Amygdala (tissue), 56 donors: ENCODE measurements at places on chromosomes 16 and 17.

GRCh38 chr17:37079065-37079708 lies 130.4 kb downstream of the AATF start:
- DNase-seq = no peak

DNA sequence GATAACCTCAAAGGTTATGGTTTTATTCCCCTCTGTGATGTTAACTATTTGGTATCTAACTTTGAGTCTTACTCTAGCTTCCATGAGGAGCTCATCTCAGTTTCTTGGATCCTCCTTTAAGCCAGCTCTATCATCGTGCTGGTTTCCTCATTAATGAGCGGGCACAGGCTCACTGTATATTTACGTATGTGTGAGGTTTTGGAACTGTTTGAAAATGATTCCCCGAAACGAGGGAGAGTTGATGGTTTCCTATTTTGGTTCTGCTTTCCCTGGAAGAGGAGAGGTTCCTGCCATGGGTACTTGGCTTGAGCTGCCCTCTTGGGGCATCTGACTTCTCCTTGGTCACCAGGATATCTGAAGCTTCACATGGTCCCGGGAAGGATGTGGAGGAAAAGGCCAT lies 32.7 kb upstream of the PIK3R6 start:
- no peak for DNase-seq

DNA sequence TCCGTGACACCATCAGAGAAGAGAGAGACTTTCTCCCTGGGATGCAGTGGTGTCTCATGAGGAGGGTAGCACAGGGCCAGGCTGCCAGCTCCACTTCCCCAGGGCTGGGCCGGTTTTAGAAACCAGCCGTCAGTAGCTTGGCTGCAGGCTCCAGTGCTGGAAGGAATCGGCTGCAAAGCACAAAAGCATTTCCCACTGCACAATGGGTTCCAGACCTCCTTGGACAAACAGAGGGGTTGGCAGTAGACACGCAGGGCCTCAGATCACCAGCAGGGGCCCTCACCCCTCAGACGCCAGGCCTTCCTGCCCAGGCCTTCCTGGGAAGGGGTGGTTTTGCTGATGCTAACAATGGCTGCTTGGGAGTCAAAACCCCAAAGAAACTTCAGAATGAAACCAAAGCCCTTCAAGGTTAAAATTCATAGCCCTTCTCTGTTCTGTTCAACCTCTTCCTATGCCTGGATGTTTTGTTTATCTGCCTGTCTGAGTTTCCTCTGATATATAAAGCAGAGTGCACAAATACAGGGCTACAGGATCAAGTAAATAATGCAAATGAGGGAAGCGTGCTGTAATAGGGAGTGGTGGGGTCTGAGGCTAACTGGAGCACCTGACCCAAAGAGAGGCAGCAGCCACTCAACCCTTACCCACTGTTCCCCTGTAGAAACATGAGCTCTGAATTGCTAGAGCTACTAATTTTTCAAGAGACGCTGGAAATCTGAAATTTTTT lies 26.2 kb downstream of the TEKT5 start:
- peak; percentile 13 for DNase-seq

- no peak for DNase-seq
These were observed 7.7 kb upstream of the ARL5C start for GRCh38 chr17:39173526-39174274.

DNA sequence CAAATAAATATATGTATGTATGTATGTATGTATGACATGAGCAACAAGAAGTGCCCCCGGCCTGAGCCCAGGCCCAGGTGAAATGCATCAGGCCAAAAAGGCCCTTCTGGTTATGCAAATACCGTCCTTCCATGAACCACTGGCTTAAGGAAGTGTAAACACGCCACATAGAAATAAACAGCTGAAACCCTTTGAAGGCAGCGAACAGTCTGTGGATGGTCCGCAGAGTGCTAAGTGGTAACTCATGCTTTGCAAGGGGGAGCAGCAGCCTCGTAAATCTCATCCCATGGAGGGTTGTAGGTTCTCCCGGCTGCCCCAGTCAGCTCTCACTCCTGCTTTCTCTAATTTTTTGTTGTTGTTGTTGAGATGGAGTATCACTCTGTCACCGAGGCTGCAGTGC lies 36.7 kb downstream of the COTL1 start:
- DNase-seq = no peak

GRCh38 chr17:66340720-66341119 lies 38.3 kb downstream of the PRKCA start:
- DNase-seq = no peak

- peak; percentile 89 for DNase-seq
These were observed 1.8 kb upstream of the ZNF500 start for GRCh38 chr16:4768549-4769305.

GRCh38 chr17:36464765-36465088 lies 21.8 kb upstream of the ZNHIT3 start:
- no peak for DNase-seq

- DNase-seq = no peak
These were observed 2.1 kb downstream of the KRT10 start for GRCh38 chr17:40820228-40820838.

GRCh38 chr17:78559749-78560368 lies 17.3 kb downstream of the DNAH17 start:
- DNase-seq = no peak

DNA sequence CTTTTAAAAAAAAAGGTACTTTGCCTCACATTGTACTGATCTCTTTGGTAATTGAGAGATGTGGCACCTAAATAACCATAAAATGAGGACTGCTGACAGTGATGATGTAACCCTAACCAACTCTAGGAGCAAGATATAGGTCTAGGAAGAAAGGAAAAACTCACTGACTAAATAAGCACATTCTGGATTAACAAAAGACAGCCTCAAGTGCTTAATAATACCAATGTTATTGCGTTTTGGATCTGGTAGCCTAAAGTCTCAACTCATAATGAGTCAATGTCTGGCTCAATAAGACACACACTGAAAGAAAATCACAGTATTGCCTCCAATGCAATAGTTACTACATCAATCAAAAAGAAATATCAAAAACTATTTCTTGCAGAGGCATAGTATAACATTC lies 3.0 kb downstream of the ERN1 start:
- no peak for DNase-seq

GRCh38 chr17:18191967-18192366 lies 8.3 kb downstream of the ALKBH5 start:
- no peak for DNase-seq

DNA sequence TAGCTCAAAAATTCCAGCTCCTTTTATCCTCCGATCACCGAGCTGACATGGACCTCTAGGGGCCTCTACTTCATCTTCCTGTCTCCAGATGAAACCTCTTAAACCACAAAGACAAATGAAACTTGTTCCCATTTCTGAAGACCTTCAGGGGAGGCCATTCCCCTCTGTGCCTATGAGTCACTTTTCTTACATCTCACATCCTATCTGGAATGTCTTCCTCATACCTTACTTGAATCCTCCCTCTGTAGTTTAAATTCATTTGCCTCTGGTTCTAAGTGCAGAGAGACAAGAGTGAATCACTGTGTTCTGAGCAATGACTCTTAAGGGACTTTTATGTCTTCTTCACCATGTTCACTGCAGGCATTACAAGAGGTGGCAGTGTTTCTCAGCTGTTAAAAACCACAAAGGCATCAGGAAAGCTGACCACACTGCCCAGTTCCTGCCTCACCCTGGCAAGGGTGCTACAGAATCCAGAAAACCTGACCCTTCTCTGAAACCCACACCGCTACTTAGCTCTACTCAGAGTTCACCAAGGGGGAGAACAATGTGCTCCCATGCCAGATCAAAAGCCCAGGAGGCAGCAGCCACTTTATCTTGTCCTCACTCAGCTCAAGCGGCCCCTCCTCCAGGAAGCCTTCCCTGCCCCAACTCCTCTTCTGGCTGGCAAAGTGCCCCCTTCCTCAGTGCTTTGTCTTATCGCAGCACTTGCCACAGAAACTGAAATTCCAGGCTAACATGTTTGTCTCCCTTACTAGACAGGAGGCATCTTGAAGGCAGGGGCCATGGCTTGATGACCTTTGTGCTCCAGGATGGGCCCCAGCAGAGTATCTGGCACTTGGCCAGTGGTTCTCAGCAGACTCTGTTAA lies 6.4 kb downstream of the CUEDC1 start:
- no peak for DNase-seq

DNA sequence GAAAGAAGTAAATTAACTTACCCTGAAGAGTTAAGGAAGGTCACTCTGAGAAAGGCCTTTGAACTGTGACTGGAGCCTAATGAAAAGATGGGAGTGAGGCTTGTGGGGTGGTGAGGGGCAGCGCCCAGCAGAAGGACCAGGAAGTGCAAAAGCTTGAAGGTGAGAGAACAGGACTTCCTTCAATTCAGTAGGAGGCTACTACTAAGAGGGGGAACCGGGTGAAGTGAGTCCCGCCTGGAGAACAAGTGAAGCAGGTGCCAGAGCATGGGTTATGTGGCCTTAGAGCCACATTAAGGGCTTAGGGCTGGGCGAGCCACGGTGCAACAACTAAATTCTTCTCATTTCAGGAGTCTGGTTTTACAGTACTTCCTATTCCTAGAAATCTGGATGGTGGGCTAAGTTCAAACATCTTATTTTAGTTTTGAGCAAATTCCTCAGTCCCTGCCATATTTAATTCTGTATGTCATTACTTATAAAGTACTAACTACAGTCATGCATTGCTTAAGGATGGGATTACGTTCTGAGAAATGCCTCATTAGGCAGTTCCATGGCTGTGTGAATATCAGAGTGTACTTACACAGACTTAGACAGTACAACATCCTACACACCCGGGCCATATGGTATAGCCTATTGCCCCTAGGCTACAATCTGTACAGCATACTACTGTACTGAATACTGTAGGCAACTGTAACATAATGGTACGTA lies 5.1 kb downstream of the CFAP20 start:
- DNase-seq = no peak

- no peak for DNase-seq
These were observed 63.3 kb upstream of the KCNJ16 start for GRCh38 chr17:70011750-70012149.

- no peak for DNase-seq
These were observed 12.0 kb downstream of the PGS1 start for GRCh38 chr17:78390241-78391050.

GRCh38 chr17:60107526-60108257 lies 29.0 kb upstream of the HEATR6 start:
- no peak for DNase-seq

DNA sequence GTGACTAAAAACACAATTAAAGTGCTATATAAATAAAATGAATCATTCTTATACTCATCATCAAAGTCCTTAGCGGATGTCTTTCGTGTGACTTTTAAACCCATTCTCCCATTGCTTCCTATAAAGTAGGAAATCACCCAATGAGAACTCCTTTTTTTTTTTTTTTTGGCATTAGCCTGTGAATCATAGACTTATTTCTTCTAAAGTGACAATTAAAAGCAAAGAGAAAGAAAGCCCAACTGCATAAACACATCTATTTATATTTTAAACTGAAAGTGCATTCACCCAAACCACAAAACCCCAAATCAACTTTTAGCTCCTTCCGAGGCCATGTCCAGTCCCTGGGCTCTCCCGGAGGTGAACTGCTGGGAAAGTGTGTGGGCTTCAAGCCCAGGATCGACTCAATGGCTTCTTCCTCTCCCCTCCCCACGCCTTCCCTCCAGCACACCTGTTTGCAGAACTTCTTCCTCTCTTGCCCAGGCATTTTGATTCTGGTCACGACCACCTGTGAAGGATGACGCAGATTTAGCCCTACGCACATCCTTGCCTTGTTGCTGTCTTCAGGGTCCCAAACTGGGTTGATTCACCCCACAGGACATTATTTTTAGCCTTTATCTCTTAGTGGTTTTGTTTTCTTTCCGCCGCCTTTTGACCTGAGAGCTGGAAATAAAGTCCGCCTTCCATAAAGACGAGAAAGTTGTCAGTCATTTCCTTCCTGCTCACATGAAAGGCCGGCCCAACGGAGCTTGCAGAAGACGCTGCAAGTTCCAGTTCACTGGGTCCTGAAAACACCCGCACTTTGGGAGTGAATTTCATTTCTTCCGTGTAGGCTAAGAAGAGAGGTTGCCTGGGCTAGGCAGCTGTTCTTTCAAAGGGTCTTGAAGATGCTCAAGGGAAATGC lies 166.8 kb downstream of the MAP2K6 start:
- DNase-seq = no peak

- DNase-seq = no peak
These were observed 61.8 kb downstream of the ARSG start for GRCh38 chr17:68353111-68353521.

- no peak for DNase-seq
These were observed 19.9 kb upstream of the MRPS23 start for GRCh38 chr17:57869617-57870282.

DNA sequence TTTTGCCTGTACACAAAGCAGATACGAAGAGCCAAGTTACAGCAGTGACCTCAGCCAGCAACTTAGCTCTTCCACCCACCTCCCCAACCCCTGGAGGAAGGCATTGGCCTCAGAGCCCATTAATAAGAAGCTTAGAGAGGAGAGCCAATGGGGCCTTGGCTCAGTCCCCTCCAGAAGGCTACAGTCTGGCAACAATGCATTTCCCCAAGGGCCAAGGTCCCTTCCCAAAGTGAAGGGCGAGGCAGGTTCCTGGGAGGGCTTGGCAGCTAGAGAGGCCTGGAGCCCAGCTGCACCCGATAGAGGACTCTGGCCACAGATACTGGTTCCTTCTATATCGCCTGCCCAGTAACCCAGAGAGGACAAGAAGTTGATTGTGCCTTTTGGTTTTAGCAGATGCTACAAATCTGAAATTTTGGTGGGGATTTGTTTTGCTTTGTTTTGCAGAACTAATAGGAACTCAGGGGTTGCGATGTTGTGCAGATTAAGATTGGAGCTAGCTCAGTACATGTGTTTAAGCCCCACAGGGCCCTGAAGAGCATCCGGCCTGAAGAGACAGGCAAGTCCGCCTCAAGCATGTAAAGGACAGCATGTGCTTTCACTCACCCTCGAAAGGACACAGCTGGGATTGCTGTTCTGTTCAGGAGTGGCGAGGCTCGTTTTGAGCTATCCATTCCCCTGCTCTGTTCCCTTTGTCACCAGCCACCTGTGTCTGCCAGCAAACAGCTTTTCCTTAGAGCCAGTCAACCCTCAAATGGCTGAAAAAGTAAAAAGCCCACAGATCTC lies 12.0 kb upstream of the PNPO start:
- DNase-seq = no peak

DNA sequence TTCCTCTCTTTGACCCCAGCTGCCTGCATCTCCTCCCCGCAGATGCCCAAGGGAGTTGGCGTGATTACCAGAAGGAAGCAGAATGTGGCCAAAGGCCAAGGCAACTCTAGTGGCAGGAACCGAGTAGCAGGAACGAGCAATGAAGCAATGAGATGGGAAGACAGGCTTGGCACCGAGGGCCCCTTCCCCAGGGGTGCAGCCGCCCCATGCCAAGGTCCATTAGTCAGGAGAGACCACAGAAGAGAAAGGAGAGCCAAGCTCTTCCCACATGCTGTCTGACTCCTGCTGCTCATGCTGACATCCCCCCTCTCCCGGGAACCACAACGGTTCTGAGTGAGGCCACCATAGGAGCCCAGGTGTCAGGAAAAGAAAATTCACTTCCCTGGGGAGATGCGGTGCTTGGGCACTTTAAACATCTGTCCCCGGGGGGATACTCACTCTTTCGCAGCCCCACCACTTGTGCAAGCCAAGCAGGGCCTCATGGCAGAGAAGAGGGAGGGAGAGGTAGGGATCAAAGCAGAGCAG lies 67.4 kb downstream of the MYO18A start:
- no peak for DNase-seq

GRCh38 chr17:2393174-2393953 lies 7.5 kb downstream of the MNT start:
- peak; percentile 91 for DNase-seq

GRCh38 chr17:68800751-68801150 lies 154.4 kb downstream of the ABCA8 start:
- no peak for DNase-seq
